ENCODE measurements at places on chromosomes 7 and 10. TPM values are rescaled to one million over a fixed set of nuclear protein-coding genes. Genes with fewer than 3 reads are reported as not detected.

Gene PCGF5
- total RNA-seq, result 28.2 TPM

Gene HOXA13
- total RNA-seq, result not detected

Gene RNF32
- 2.7 TPM for total RNA-seq

DNA sequence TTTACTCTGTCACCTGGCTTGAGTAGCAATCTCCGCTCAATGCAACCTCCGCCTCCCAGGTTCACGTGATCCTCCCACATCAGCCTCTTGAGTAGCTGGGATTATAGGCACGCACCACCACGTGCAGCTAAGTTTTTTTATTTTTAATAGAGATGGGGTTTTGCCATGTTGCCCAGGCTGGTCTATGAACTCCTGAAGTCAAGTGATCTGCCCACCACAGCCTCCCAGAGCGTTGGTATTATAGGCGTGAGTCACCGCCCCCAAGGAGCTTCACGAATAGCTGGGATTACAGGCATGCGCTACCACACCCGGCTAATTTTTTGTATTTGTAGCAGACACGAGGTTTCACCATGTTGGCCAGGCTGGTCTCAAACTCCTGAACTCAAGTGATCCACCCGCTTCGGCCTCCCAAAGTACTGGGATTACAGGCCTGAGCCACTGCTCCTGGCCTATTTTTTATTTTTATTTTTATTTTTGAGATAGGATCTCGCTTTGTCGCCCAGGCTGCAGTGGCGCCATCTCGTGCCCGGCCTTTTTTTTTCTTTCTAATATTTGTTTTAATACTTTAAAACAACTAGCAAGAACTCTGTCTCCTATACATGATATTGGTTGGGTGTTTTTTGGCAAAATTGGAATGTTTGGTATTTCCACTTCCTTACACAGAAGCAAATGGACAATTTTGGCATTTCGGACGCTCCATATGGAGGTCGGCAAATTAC lies 1.1 kb downstream of the EFCAB10 start:
- DNase-seq, result no peak
- no peaks in the 10 kb centered on the region for H3K4me1 ChIP-seq
- no peaks in the 10 kb centered on the region for H3K27me3 ChIP-seq
- H3K36me3 ChIP-seq, result no peaks in the 10 kb centered on the region

- no peaks in the 10 kb centered on the region for H3K27me3 ChIP-seq
- no peaks in the 10 kb centered on the region for H3K4me1 ChIP-seq
- DNase-seq, result no peak
- H3K27ac ChIP-seq, result no peak overlapping the region
- no peaks in the 10 kb centered on the region for H3K36me3 ChIP-seq
Observed at GRCh38 chr10:5490698-5491464, 8.5 kb downstream of the CALML5 start.

DNA sequence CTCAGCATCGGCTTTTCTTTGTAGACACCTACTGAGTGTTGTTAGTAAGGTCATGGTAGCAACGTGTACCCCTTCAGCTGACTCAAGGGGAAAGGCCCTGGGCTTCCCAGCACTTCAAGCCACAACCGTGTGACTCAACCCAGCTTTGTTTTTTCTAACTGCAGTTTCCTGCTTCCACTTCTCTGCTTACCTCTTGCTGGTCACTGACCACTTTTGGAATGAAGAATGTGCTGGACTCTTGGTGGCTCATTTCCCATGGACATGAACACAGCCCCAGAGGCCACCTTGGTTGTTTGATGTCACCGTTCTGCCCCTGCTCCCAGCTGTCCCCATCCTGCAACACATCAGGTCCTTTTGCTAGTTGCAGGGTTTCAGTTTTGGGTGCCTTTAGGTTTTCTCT lies 69.5 kb upstream of the ZNF438 start:
- no peaks in the 10 kb centered on the region for H3K36me3 ChIP-seq
- H3K27me3 ChIP-seq, result no peaks in the 10 kb centered on the region
- no peak overlapping the region for H3K4me3 ChIP-seq
- H3K4me1 ChIP-seq, result peaks cover 31% of the 10 kb centered on the region
- H3K27ac ChIP-seq, result peak overlapping the region; percentile 77

GRCh38 chr7:149615690-149616270 lies 118.2 kb upstream of the ZNF746 start:
- no peaks in the 10 kb centered on the region for H3K27me3 ChIP-seq
- no peak overlapping the region for H3K4me3 ChIP-seq
- no peaks in the 10 kb centered on the region for H3K4me1 ChIP-seq
- no peak for DNase-seq
- peaks cover 39% of the 10 kb centered on the region for H3K36me3 ChIP-seq
- no peak overlapping the region for H3K27ac ChIP-seq

DNA sequence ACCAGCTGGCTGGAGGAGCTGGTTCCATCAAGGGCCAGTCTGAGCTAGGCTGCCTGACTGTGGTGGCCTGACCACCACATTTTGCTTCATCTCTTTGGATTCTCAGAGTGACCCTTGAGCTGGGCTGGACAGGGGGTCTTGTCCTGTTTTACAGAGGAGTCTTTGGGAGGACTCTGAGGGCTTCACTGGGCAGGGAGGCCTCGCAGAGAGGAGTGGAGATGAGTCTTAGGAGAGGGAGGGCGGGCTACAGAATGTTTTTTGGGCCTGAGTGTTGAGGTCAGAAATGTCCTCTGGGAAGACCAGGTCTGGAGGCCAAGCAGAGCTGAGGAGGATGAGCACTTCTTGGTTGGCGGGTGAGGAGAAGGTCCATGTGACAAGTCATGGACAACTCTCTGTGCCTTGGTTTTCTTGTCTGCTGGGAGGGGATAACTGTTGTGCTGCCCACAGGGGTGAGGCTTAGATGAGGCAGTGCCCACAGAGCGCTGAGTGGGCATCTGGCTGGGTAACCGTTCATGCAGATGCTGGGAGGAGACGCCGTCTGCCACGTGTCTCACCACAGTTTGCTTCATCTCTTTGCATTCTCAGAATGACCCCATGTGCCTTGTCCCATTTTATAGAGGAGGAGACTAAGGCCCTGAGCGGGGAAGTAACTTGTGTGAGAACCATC lies 9.4 kb downstream of the TSPAN15 start:
- no peaks in the 10 kb centered on the region for H3K27me3 ChIP-seq
- H3K4me1 ChIP-seq, result no peaks in the 10 kb centered on the region
- no peak overlapping the region for H3K4me3 ChIP-seq
- no peaks in the 10 kb centered on the region for H3K36me3 ChIP-seq
- no peak overlapping the region for H3K27ac ChIP-seq

DNA sequence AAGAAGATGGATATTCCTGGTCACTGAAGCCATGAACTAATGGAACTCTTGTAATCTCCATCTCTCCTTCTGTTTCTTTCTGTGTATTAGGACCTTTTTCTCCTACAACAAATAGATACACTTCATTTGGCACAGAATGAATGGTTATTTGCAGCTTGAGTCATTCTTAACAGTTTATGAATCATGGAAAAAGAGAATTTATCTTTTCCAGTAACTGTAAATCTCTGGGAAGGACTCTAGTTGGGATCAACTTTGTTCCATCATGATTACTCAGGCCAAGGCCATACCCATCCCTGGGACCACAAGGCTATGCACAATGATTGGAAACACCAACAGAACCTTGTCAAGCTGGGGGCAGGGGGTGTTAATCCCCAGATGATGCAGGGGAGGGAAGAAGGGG lies 36.1 kb upstream of the MDFIC start:
- H3K36me3 ChIP-seq, result no peaks in the 10 kb centered on the region
- peak; percentile 69 for DNase-seq
- no peak overlapping the region for H3K4me3 ChIP-seq
- H3K27me3 ChIP-seq, result no peaks in the 10 kb centered on the region

GRCh38 chr10:104328646-104328895 lies 9.7 kb downstream of the ITPRIP start:
- no peak for DNase-seq
- H3K27me3 ChIP-seq, result no peaks in the 10 kb centered on the region
- H3K27ac ChIP-seq, result peak overlapping the region; percentile 99
- peaks cover 5% of the 10 kb centered on the region for H3K36me3 ChIP-seq

Data from astrocyte (in vitro differentiated cells and primary cell).